ENCODE measurements at places on chromosomes 3 and 15.

- DNase-seq, result no peak
These were observed 293.0 kb downstream of the UBE2E2 start for GRCh38 chr3:23496165-23496564.

DNA sequence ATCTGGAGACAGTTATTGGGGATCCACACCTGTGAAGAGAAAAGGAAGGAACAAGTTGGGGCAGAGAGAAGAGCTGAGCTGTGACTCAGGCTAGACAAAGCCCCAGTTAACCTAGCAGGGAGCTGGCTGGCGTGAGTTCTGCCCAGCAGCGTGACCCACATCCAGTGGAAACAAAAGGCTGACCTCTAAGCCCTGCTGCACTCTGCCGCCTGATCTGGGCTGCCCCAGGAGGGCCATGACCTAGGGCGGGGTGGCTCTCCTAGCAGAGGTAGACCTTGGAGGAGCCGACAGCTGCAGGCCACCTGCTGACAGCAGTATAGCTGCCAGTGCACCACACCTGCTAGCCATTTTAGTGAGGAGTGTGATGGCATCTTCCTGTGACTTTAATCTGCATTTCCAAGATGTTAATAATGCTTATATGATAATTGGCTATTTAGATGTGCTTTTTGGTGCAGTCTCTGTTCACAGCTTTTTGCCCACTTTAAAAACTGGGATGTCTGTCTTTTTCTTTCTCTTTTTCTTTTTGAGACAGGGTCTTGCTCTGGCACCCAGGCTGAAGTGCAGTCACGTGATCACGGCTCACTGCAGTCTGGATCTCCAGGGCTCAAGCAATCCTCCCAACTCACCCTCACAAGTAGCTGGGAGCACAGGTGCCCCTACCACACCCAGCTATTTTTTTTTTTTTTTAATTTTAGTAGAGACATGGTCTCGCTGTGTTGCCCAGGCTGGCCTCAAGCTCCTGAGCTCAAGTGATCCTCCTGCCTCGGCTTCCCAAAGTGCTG, 78.1 kb downstream of the LSM3 start:
- DNase-seq, result no peak

DNA sequence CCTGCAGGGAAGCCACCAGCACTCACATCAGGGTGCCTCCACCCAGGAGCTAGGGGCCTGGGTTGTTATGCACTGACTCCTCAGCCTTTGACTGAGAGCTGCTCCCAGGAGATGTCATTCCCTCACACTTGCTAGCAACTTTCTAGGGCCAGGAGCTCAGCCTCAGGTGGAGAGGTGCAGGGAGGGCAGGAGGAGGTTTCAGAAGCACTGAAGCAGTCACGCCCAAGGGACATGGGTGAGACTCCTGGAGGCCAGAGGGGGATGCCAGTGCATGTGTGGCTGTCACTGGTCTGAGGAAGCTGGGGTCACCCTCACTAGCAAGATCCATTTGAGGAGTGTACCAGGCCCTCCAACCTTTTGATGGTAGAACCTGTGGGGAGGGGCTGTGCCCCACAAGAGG, 271.2 kb downstream of the PLCL2 start:
- no peak for DNase-seq

- DNase-seq, result no peak
These were observed 164.6 kb downstream of the SMAD6 start for GRCh38 chr15:66866656-66867055.

- no peak for DNase-seq
These were observed 53.6 kb upstream of the TRPM1 start for GRCh38 chr15:31155151-31155550.

GRCh38 chr15:65796610-65797078, 4.6 kb upstream of the DENND4A start:
- peak; percentile 74 for DNase-seq

DNA sequence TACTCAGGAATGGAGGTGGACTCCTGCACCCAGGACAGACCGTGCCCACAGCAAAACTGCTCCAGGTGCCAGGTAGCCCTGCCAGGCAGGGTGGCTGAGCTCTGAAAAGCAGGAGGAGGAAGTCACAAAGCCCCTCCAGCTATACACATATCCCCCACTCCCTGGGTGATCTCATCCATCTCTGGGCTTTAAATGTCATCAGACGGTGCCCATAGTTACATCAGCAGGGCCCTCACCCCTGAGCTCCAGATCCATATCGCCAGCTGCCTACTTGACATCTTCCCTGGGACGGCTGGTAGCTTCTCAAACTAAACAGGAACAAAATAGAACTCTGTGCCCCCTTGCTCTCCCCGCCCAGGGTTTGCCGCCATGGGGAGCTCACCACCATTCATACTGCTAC, 87.7 kb downstream of the MEGF11 start:
- DNase-seq, result no peak

- DNase-seq, result no peak
These were observed 7.7 kb downstream of the ITPKA start for GRCh38 chr15:41501191-41501917.

DNA sequence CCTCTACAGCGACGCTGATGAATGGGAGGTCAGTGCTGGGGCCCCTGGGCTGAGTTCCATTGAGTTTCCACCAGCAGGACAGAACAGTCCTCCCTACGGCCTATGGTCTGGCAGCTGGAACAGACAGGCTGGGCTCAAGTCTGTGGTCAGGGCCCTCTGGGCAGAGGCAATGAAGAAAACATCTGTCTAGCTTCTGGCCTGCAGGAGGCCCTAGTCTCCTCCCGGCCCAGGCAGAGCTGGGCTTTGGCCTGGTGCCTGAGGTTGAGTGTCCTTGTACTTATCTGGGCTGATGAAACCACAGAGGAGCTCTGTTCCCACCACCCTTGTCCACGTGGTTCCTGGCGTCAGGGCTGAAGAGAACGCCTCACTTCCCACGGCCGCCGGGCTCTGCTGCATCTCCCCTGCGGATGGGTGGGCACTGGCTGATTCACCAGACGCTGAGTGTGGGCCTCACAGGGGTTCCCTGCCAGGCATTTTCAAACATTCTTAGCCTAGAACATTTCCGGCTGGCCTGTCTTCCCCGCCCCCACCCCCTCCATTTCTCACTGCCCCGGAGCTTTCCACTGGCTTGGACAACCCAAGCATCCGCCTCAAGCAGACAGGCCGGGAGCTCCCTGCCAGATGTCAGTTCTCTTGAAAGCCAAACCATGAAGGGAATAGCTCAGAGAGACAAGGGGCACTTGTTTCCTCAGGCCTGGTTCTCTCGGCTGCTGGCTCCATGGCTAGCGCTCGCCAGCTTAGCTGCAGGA, 20.3 kb downstream of the PPCDC start:
- no peak for DNase-seq

DNA sequence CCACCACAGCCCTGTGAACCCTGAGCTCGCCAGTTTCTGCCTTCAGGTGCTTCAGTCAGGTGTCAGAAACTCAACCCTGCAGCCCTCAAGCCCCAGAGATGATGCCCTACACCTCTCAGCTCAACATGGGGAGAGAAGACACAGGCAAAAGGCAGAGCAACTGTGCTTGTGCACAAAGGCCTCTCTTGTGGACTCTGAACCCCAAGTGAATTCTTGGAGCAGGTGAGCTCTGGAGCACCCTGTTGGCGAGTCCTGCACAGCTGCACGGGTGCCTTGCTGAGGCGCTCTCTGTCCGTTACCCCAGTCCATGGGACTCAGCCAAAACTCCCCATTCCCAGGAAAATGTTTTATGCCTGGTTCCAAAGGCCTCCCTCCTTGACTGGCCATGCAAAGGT, 197.0 kb downstream of the KLF13 start:
- no peak for DNase-seq

GRCh38 chr3:174111776-174112175, 714.2 kb downstream of the NLGN1 start:
- DNase-seq, result no peak

- no peak for DNase-seq
These were observed 121.1 kb downstream of the OXSM start for GRCh38 chr3:25910997-25911396.

GRCh38 chr3:50241163-50241562, 5.2 kb downstream of the GNAI2 start:
- DNase-seq, result no peak

DNA sequence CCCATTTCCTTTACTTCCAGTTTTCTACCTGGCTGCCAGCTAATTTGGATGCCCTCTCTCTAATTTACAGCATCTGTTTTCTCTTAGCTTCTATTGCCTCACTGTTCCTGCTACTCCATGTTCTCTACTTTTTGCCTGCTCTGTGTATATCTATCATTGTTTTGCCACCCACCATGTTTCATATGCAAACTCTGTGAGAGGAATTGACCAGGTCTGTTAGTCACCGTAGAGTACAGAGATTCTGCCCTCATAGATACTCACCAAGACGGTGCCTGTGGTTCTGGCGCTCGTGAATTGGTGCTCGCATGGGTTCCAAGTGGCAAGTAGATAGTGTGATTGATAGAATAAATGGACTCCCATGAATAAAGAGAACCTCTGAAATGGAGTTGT, 288.8 kb downstream of the CNTN6 start:
- DNase-seq, result no peak

- DNase-seq, result no peak
These were observed 15.4 kb downstream of the MYH15 start for GRCh38 chr3:108494906-108495531.

DNA sequence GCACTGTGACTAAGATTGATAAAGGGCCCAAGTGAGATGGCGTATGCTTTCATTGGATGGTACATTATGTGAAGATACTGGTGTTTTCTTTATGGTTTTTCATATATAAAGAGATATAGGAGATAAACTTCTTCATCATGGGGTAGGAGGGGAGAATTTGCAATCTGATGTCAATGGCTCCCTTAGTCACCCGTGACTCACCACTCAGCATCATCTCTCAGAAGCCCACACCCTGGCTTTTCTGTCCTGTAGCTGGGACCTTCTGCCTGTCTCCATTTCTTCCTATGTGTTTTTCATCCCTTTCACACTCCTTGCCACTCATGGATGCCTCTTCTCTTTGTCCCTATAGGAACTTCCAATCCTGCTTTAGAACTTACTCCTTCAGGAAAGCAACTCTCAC, 114.3 kb upstream of the SEMA6D start:
- no peak for DNase-seq

DNA sequence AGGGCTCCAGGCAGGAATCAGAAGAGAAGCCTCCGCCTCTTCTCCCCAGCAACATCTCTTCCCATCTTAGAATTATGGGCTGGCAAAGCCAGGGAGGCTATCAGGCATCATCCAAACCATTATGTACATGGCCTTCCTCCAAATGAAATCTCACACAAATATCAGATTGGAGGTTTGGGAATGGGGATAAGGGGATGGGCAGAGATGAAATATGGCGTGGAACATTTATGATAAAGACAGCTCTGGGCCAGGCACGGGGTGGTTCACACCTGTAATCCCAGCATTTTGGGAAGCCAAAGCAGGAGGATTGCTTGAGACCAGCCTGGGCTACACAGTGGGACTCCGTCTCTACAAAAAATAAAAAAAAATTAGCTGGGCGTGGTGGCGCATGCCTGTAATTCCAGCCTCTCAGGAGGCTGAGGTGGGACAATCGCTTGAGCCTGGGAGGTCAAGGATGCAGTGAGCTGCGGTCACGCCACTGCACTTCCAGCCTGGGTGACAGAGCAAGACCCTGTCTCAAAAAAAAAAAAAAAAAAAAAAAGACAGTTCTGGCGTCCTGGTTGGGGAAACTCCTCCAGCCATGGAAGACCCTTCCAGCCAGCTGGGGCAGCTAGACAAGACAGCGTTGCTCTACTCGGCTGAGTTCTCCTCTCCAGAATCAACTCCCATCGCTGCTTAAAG, 36.6 kb downstream of the CPN2 start:
- no peak for DNase-seq

- DNase-seq, result no peak
These were observed 4.8 kb downstream of the XIRP1 start for GRCh38 chr3:39187372-39188155.

DNA sequence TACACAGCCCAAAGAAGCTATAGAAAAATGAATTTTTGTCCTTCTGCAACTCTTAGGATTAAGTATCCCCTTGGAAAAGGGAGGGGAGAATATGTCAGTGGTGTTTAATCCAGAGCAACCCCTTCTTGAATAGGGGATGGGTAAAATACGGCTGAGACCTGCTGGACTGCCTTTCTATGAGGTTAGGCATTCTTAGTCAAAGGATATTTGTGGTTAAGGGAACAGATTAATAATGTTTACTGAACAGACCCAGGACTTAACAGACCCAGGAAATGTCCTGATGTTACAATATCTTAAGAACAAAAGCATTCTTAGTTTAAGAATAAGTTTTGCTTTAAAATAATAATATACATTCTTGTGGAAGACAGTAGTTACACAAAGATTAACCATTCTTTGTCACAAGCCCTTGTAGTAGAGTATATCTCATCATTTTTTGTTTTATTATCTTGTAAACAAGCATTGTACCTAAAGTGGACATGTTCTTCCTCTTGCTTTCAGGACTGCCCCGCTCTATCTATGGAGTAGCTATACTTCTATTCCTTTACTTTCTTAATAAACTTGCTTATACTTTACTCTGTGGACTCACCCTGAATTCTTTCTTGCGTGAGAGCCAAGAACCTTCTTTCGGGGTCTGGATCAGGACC, 43.8 kb upstream of the B3GALNT1 start:
- no peak for DNase-seq

DNA sequence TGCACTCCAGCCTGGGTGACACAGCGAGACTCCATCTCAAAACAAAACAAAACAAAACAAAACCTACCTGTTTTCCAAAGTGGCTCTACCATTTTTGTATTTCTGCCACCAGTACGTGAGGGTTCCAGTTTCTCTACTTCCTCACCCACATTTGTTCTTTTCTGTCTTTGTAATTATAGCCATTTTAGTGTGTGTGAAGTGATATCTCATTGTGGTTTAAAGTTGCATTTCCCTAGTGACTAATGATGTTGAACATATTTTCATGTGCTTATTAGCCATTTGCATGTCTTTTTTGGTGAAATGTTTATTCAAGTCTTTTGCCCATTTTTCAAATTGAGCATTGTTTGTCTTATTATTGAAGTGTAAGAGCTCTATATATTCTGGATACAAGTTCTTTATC, 50.7 kb downstream of the TRA2B start:
- no peak for DNase-seq

DNA sequence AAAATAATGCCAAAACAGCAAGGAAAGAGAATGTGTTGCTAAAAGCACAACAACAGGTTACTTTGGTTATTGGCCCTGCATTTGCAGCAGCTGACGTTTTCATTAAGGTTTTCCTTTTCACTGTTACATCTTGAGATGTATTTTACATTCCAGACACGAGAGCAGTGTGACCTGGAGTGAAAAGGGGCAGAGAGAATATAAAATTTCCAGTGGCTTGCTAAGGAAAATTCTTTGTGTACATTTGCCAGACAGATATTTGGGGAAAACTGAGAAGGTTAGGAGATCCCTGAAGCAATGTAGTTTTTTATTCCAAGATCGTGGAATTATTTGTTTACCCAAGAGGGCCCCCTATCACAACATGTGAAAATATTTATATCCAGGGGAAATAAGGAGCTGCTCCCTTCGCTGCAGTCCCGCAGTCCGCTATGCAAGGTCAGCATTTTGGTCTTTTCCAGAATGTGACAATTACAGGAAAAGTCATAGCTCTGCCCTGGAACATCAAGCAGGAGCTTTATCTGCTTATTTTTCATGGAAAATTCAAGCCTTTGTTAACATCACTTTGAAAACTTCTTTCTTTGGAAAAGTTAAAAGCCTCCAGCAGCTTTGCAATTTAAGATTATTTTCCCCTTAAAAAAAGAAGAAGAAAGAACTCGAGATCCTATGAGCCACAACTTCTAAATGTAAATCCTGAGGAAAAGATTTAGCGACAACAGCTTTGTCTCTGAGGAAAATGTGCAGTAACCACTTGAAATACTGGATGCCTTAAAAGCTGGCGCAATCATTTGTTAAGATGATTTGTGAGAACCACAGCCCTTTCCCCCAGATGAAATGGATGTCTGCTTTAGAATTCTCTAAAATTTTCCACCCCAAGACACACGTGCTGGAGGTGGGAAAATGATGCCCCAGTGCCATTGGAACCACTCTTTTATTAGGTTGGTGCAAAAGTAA, 256.4 kb upstream of the TPM1 start:
- DNase-seq, result no peak

GRCh38 chr3:161905520-161906132, 409.0 kb downstream of the OTOL1 start:
- DNase-seq, result no peak
